ENCODE measurements at places on chromosomes 13 and 19.

DNA sequence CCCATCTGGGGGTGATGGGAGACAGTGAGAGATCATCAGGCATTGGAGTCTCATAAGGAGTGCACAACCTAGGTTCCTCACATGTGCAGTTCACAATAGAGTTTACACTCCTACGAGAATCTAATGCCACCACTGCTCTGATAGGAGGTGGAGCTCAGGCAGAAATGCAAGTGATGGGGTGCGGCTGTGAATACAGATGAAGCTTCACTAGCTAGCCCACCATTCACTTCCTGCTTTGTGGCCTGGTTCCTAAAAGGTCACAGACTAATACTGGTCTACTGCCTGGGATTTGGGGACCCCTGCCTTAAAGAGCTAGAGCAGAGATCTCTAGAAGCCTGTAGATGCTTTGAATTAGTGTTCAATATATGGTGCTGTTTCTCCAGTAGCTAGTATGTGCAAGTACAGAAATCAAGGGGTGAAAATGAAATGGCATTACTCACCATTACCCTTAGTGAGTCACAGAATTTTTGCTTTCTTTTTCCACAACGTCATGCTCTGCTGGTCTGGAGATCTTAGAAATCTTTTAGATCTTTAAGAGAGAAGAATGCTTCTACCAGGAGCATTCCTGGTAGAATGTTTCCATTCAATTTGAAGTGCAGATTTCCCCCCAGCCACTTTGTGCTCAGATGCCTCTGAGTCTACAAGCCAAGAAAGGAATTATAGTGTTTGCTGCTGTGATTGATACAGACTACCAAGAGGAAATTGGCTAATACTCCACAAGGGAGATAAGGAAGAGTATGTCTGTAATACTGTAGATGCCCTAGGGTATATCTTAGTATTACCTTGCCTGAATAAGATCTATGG lies 2301.2 kb downstream of the PCDH9 start:
- no peak for DNase-seq

- no peak for DNase-seq
These were observed 512.1 kb downstream of the IRS2 start for GRCh38 chr13:109274188-109274821.

DNA sequence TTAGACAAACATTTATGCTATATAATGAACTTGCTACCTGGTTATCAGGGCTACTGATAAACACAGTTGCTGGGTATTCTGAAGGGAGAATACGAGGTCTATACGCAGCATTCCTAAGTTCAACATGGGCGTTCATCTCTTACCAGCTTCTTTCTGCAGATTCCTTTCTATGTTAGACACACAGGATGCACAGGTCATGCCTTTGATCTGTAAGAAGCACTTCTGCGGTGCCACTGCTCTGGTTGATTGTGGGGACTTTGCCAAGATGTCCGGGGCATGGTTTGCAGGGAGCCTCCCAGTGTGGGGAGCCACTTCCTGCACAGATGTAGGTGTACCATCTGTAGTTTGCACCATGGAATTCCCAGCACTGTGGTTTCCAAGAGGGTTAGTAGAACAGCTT lies 40.9 kb downstream of the ATP7B start:
- no peak for DNase-seq

- DNase-seq, result no peak
These were observed 1699.4 kb downstream of the PCDH9 start for GRCh38 chr13:65530688-65531087.

- DNase-seq, result no peak
These were observed 351.2 kb downstream of the DNAJC15 start for GRCh38 chr13:43374621-43375020.

DNA sequence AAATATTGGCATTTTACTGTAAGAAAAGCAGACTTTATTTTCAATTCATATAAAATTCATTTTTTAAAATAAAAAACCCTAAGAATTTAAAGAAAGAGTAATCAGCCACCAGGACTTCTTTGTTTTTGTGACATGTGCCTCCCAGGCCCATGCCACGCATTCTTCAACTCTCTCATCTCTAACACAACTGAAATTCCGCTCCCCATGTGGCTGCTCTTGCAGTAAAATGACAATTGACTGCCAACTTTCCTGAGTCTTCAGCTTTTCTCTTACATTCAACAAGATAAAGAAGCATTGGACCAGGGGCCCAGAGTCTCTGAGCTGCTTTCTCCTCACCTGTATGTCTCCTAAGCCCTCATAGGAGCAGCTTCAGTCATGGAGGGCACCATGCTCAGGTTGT lies 372.1 kb downstream of the UQCRFS1 start:
- DNase-seq, result no peak

DNA sequence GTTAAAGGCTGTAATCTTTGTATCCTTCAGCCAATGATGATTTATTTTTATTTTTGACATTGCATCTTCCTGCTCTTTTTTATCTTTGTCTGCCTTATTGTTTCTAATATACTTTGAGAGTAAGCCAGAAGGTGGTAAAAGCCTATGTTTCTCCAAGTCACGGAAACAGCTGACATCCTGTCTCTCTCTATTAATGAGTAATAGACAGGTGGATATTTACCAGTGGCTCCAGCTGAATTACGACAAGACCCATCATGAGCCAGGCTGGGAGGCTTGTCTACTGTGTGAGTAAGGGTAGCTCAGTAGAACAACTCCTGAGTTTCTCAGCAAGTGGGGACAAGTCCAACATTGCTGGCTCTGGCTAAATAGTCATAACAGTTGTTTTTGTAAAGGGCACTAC lies 166.6 kb downstream of the NDFIP2 start:
- no peak for DNase-seq

DNA sequence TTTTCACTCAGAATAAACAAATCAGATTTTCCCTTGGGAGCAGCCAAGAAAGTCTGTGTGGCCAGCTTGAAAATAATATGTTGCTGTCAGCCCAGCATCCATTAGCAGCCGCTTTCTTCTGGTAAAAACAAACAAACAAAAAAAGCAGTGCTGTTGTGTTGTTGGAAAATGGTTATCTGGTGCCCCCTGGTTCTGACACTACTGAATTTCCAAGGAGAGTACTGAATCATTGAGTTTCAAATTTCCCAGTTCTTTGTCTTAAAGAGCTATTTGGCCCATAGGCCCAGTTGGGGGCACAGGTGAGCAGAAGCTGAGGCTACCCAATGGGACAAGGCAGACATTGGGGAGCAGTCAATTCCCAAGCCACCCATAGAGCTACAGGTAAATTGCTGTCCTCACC lies 995.9 kb downstream of the UQCRFS1 start:
- DNase-seq, result peak; percentile 32

- DNase-seq, result peak; percentile 57
These were observed 40.5 kb downstream of the MAU2 start for GRCh38 chr19:19361075-19361594.

GRCh38 chr13:49733181-49733951 lies 42.1 kb upstream of the EBPL start:
- DNase-seq, result no peak

- DNase-seq, result no peak
These were observed 54.7 kb downstream of the MBNL2 start for GRCh38 chr13:97276862-97277269.

- no peak for DNase-seq
These were observed 181.9 kb downstream of the PCDH9 start for GRCh38 chr13:67048084-67048820.

All from NCI-H526 (cell line).